GM04503 (cell line): ENCODE measurements at places on chromosomes 5 and 9.
A peak's percentile ranks its signal among the peaks of the same experiment; 100 is the strongest.

- DNase-seq = peak; percentile 77
Measured at GRCh38 chr5:135139381-135140134, 105.5 kb upstream of the PITX1 start.

- DNase-seq = no peak
Measured at GRCh38 chr5:29654954-29655353, 1538.5 kb upstream of the CDH6 start.

DNA sequence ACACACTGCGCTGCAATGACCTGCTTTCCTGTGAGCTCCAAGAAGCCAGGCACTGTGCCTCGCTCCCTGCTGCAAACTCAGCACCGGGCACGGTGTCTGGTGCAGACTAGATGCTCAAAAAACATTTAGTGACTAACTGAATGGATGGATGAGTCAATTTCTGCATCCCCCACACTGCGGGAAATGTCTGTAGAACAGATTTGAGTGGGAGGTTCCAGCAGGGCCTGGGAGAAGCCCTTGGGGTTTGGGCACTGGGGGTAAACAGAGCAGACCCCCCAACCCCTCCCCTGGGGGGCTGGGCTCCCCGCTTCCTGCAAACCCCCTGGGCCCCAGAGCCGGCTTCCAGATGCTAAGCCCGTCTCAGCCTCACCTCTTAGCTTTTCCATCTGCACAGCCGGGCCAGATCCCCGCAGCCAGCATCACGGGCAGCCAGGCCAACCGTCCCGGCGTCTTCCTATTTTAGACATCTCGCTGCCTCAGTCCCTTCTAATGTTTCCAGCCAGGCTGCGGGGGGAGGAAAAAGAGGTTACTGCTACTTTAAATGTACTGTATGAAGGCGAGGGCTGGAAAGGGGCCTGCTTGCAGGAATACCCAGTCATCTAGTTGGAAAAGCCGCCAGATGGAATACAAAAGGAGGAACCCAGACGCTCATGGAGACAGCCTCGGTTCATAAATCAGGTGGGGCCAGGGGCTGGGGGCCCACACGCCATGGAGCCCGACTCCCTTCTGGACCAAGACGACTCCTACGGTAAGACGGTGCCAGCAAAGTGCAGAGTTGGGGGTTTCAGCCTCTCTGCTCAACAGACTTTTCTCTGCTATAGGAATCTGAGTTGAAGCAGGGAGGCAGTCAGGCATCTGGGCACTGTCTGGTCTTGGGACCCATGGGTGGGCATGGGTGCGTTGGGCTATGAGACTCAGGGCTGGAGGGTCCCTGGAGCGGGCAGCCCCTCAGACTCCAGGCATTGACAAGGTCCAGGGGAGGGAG is 67.1 kb upstream of the GGTA1 start:
- DNase-seq = no peak

DNA sequence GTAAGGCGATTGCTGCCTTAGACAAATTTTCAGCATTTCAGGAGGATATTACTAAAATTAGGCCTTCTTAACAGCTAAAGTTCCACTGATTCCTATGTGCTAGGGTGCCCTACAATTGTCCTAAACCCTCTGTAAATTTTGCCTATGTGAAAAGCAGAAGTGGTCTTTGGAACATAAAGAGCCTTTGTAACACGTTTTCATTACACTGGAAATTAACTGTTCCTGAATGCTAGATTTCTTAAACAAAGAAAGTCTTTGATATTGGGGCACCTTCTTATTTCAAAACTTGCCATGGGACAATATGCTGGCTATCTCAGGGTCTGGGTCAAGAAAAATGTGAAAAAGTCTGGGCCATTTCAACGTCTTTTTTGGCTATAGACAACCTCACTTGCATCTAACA is 60.4 kb upstream of the MOCS2 start:
- no peak for DNase-seq

GRCh38 chr5:83488821-83489220 is 17.3 kb downstream of the VCAN start:
- no peak for DNase-seq

GRCh38 chr9:21543187-21543586 is 61.1 kb upstream of the IFNE start:
- no peak for DNase-seq

DNA sequence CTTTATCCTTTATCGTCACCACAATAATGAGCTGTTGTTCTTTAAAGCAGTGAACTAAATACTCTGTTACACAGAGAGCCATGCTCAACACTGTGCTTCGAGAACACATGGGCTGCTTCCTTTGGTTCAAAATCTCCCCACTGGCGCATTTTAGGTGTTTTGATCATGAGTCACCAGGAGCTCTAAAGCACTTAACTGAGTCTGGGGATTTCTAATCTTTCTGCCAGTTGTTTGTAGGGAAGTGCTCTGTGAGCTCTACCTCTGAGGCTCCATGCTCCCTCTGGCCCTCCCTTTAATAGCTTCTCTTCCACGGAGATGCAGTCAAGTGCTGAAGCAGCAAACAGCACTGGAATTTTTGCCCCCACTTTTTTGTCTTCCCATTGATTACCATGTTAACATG is 17.0 kb downstream of the ERAP2 start:
- DNase-seq = no peak

GRCh38 chr9:14081745-14082144 is 232.2 kb downstream of the NFIB start:
- DNase-seq = no peak

- no peak for DNase-seq
Measured at GRCh38 chr9:37026113-37026930, 7.7 kb downstream of the PAX5 start.

DNA sequence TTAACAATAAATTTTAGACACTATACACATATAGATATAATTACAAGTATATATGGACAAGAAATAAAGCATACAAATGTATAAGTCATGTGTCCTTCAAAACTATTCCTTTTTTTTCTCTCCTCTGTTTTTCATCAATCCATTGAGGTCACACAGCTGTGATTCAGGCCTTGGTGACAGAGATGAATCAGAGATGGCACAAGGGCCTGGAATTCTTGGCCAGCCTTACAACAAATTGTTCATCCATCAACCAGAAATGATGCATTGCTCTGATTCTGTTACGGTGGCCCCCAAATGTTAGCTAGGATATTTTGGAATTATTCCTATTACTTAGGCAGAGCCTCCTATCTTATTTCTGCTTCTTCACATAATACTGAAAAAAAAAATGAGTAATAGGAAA is 108.7 kb upstream of the MPDZ start:
- peak; percentile 28 for DNase-seq

GRCh38 chr9:110703669-110704068 is 35.1 kb downstream of the MUSK start:
- no peak for DNase-seq

DNA sequence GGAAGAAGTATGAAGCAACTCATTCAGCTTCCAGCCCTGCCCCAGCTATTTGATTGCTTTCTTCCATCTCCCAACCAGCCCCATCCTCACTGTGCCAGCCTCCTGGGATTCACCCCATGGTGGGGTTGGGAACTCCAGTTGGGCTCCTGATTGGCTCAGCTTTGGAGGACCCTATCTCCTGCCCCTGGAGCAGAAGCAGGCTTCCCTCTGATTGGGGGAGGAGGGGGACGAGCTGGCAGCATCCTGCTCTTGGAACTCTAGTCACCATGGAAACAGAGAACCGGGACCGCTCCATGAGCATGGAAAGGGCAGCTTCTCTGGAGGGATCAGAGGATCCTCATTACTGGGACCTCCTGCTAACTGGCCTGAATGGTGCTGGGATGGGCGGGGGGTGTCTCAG is 2.6 kb downstream of the SLC6A7 start:
- no peak for DNase-seq

DNA sequence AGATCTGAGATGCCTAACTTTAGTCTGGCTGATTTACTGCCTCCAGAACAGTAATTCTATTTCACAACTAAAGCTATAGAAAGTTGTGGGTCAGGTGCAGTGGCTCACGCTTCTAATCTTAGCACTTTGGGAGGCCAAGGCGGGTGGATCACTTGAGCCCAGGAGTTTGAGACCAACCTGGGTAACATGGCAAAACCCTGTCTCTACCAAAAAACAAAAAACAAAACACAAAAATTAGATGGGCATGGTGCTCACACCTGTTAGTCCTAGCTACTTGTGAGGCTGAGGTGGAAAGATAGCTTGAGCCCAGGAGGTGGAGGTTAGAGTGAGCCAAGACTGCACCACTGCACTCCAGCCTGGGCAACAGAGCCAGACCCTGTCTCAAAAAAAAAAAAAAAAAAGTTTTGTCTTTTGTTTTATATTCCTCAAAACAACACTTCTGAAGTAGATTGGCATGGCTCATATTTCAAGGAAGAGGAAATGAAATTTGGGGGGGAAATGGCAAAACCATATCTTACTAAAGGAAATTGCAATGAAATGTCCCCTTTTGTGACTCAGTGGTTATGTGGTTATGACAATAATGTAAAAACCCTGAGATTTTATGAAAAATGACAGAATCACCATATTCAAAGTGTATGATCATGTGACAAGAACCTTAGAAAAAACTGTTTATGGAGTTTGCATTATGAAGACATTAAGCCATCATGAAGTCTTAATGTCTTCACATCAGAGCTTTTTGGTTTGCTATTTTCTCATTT is 16.2 kb downstream of the FNBP1 start:
- DNase-seq = no peak

GRCh38 chr5:156423597-156423996 is 96.6 kb downstream of the SGCD start:
- DNase-seq = no peak

DNA sequence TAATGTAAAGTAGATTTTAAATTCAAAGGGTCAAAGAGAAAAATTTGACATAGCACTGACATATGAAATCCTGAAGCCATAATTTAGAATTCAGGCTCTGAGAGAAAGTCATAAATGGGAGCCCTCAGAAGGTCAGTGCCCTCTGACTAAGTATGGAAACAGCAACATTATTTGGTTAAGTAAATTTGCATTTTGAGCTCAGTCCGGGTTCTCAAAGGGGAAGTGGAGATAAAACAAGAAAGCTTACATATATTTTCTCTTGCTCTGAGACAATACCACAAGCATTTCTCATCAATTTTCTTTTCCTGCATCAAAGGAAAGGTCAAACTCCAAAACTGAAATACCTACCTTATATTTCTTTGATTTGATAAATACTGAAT is 348.0 kb downstream of the SEMA5A start:
- DNase-seq = no peak

GRCh38 chr9:101629636-101630035 is 34.9 kb upstream of the PPP3R2 start:
- no peak for DNase-seq

- DNase-seq = no peak
Measured at GRCh38 chr5:53359916-53360517, 120.4 kb upstream of the FST start.

GRCh38 chr5:131997727-131998117 is 13.7 kb downstream of the ACSL6 start:
- DNase-seq = no peak

DNA sequence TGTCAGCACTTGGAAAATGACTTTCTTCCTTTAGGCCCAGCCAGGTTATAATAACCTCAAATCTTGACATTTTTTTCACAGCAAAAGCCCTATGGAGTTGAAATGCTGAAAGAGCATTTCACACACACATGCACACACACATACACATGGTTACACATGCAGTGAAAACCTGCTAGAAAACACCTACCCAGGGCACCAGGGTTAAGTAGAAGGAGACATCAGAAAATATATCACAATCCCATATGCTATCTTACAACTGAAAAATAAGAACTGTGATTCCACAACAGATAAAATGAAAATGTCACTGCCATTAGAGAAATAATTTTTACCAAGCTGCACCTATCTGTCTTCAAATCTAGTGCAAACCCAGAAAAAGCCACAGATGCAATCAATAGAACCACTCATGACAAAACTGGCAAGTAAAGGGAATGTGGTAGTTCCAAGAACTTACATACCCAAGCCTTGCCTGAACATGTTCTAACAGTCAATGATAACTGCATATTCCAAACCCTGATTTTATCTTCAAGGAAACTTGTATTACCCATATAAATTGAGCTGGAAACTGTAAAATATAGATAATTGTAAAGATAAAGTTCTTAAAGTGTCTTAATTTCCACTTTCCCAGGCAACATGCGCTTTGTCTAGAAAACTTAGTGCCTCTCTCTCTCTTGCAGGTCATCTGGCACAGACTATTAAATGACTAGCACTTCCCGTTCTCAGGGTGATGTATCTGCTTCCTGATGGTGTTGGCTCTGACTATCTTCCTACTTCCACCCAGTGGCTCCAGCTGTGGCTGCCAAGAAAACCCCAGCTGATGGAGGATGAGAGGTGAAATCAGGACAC is 250.2 kb upstream of the PTGER4 start:
- DNase-seq = no peak

- no peak for DNase-seq
Measured at GRCh38 chr9:112711050-112711689, 6.7 kb downstream of the INIP start.

DNA sequence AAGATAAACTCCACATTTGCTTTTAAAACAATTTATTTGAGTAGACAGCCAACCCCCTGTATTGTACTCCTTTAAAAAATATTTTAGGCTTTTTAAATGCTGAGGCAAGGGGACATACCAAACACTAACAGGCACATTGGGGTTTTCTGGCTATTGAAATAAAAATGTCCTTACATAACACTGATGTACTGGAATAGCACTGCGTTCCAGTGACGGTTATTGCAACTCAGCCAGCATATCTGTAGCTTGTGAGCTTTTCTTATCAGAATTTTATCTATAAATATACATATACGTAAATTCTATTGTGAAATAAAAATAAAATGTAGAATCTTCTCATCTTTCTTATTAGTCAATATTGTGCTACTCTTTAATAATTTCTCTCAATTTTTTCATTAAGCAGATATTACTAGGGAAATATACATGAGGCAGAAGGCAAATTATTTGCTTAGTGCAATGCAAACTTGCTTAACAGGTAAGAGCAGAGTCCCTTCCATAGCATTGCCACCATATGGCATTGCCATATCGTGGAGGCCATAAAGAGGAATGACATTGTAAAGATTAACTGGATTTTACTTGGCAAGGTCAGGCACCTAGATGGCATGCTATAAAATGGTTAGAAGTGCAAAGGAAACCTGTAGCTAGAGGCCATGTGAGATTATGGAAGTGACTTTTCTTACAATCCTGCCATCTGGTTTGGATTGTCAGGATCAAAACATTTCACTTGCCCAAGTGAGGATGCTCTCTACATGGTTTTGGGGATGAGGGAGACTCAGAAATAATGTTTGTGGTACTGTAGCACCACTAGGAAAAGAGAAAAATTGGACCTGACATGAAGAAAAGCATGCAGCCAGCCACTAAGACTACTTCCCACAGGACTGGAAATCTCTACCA is 94.8 kb upstream of the CDKN2B start:
- DNase-seq = no peak

GRCh38 chr5:149215478-149216090 is 56.1 kb upstream of the AFAP1L1 start:
- DNase-seq = no peak

DNA sequence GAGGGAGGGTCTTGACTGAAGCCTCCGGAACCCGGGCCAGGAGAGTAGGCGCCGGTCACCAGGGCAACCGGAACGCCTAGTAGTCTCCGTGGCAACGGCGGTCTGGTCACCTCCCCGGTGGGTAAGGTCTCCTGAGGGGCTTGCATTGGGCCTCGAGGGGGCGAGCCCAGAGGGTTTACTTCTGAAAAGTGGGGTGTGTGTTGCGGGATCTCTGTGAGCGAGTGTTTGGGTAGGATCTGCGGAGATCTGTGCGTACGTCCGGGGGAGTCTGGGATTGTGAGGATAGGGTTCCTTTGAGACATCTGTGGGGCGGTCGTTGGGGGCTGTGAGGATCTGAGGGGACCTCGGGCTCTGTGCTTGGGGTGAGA is at the start of gene FAM221B:
Gene FAM221B, minus strand, starts transcription at position 17 of the 368 bp plus-strand sequence. CDS start 2,571 bp downstream, outside the sequence.
- DNase-seq = no peak

GRCh38 chr5:109718632-109719031 is 28.9 kb downstream of the MAN2A1 start:
- no peak for DNase-seq

GRCh38 chr9:27043176-27043575 is 37.7 kb upstream of the LRRC19 start:
- no peak for DNase-seq
